ENCODE measurements at places on chromosomes 3 and 15.

DNA sequence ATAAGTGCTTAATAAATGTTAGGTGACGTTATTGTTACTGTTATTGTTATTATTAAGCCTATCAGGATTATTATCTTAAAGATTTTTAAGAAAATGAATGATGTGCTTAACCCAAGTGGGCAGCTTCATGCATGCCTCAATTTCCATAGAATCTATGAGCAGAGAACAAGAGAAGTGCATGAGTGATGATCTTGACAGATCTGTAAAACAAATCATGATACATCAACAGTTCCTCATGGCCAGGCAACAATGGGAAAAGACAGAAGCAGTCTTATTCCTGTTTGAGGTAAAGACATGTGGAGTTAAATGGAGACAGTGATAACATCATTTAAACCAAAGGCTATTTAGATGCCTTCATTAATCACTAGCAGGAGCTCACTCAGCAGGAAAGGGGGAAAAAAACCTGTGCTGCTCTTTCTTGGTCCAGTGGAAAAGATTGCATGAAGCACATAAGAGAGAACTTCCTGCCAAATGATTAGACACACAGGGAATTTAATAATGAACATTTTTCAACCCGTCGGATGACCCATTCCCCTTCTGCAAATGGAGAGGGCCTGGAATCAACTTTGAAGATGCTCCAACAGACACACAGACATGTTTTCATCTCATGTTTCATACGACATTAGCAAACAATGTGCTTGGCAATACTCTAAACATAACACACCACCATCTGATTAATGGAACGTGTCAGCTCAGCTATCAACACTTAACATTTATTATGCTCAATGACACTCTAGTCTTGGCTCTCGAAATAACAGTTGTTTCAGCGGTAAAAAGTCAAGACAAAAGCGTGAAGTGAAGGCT lies 212.2 kb upstream of the LRRN1 start:
- DNase-seq: no peak

- DNase-seq: peak; percentile 7
Observed at GRCh38 chr3:47394140-47394870, 13.5 kb downstream of the PTPN23 start.

- no peak for DNase-seq
Observed at GRCh38 chr3:79148786-79149185, 619.0 kb downstream of the ROBO1 start.

DNA sequence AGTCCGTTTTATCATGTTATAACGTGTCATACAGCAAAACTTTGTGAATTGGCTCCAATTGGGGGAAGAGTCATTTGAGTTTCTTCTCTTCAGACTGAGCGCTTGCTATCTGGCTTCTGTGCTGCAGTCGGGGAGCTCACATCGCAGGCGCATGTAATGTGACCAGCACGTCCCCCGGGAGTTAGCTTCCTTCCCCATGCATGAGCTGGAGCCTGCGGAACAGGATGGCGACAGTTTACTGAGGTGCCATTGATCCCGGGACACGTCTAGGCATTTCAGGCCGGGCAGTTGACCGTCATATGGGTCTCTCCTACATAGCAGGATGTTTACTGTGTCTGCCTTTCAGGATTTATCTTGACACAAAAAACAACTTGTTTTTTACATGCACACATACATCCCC lies 44.8 kb downstream of the CMTM8 start:
- no peak for DNase-seq

GRCh38 chr3:25679166-25679565 lies 14.5 kb upstream of the TOP2B start:
- no peak for DNase-seq

DNA sequence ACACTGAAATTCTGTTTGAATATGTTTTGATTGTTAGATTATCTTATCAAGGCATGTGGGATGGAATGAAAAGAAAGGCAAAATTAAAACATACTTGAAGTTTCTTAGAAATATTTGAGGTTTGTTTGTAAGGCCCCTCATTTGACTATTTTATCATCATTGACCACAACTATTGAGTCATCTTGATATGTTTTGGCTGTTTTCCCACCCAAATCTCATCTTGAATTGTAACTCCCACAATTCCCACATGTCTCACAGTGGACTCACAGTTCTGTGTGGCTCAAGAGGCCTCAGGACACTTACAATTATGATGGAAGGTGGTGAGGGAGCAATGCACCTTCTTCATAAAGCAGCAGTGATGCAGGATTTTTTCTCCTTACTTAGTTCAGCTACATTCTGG lies 917.1 kb downstream of the PLOD2 start:
- DNase-seq: no peak

- no peak for DNase-seq
Observed at GRCh38 chr3:146640955-146641867, 36.1 kb upstream of the PLSCR5 start.

- DNase-seq: no peak
Observed at GRCh38 chr15:89104172-89104564, 15.9 kb downstream of the ABHD2 start.

DNA sequence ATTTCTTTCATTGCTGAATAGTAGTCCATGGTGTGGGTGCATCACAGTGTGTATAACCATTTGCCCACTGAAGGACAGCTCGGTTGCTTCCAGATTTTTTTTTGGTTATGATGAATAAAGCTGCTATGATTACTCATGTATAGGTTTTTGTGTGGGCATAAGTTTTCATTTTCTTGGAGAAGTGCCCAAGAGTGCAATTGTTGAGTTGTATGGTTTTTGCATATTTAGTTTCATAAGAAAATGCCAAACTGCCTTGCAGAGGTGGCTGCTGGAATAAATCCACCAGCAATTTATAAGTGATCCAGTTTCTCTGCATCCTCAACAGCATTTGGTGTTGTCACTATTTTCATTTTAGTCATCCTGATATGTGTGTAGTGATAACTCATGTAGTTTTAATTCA lies 8.4 kb upstream of the SPESP1 start:
- DNase-seq: no peak
